ENCODE measurements at places on chromosomes 2 and 18. TPM values are rescaled to one million over a fixed set of nuclear protein-coding genes. Genes with fewer than 3 reads are reported as not detected.

DNA sequence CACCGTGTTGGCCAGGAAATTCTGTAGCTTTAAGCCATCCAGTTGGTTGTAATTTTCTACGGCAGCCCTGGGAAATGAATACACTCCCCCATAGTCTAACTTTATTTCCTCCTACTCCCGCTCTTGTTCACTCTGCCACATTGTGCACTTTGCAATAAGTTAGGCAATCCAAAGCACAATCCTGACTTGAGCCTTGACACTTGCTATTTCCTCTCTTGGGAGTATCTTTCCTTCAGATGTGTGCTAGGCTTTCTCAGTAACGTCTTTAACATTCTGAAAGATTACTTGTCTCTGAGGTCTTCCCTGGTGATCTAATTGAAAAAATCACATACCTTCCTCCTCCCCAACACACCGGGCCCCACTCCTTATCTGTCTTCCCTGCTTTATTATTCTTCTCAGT lies 65.9 kb upstream of the RAB27B start:
- no peak for DNase-seq

- DNase-seq = no peak
These were observed 139.5 kb downstream of the SUCLG1 start for GRCh38 chr2:84319581-84319980.

GRCh38 chr18:22204996-22205395 lies 35.6 kb downstream of the GATA6 start:
- no peak for DNase-seq

Gene ZSWIM2
- not detected for total RNA-seq

Gene HOXD8
- 9.8 TPM for total RNA-seq

DNA sequence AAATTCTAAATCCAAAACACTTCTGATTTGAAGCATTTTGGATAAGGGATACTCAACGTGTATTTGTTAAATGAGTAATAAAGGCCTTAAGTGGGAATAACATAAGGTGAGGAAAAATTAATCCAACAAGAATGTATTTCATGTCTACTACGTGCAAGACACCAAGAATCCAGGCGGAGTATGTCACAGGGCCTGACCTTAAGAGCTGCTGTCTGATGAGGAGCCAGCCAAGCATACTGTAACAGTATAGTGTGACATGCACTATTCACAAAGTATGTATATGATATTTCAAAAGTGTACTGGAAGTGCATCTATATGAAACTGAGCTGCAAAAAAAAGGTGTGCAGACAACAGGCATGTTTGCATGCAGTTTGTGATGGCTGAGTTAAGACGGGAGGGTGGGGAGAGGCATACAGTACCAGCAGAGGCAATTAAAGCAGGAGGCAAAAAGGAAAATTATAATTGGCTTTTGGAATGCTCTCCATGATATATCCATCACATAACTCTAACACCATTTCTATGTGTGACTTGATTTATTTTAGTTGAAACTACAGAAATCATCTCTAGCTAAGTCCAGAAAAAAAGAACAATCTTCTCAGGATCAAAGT lies 18.2 kb downstream of the IWS1 start:
- DNase-seq = no peak
